ENCODE measurements at places on chromosomes 2 and 18.

DNA sequence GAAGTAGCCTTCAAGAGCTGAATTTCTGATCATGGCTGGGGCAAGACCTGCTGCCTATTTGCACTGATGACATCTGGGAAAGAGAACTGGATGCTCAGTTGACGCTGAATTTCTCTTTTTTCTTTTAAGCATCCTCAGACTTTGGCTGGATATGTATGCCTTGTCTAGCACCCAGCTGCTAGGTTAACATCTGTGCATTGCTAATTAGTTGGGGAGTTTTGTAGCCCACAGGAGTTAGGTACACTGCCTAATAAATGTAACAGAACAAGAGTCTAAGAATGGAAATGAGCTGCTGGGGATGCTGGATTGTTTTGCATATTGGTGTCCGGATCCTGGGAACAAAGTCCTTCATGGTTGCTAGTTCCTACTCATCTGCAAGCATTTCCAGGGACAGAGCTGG lies 40.9 kb upstream of the STPG4 start:
- DNase-seq: no peak

DNA sequence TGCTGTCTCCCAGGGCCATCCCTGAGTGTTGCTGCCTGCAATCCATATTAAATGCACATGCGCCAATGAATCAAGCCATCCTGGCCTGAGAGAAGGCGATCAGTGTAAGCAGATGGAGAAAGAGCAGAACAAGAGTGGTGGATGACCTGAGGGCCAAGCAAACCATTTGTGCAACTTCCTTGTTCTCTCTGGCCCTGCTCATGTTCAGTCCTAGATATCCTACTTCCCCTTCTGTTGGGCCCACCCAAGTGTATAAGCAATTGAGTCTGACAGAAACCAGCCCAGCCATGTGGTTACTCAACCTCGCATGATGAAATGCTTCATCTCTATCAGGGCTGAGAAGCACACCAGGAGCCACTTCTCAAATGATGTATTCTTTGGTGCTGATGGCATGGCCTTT lies 383.1 kb upstream of the ID2 start:
- DNase-seq: no peak

DNA sequence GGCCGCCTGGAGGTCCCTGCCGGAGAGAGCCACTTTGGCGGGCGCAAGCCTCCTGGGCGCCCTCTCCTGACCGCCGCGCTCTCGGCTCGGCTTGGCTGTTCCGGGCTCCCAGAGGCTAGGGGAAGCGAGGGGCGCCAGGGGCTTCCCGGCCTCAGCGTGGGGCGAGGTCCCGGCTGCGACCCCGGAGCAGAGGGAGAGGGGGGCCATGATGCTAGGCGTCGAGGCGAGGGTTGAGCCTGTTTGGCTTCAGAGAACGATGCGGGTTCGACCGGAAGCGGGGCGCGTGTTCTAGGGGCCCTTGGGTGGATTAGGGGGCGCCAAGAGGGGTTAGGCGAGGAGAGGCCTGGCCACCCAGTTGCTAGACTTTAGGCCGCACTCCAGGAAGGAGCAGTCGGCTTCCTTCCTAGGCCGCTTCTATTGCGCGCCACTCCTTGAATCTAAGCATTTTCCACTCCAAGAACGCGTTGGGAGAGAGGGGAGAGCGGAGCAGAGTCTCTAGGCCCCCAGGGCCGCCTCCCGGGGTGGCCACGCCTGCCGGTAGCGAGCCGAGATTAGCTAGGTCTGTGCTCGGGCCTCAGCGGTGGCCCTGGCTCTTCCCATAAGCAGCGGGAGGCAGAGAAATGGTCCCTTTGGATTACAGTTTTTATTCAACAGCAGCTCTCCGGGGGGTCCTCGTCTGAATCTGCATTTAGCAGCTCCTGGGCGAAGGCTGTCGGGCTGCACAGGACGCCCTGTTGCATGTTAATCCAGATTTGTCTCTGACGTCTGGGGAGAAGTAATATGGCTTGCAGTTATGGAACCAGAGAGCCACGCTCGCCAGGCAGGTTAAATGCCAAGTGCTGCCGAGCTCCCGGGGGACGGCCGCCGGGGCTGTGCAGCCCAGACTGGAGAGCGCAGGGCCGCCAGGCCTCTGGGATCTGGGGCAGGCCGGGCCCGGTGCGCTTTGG lies 11.3 kb downstream of the MEIS1 start:
- DNase-seq: peak; percentile 92

- no peak for DNase-seq
These were observed 5.8 kb upstream of the FZD5 start for GRCh38 chr2:207775473-207775872.

GRCh38 chr18:51382081-51382480 lies 184.6 kb upstream of the MEX3C start:
- DNase-seq: no peak

DNA sequence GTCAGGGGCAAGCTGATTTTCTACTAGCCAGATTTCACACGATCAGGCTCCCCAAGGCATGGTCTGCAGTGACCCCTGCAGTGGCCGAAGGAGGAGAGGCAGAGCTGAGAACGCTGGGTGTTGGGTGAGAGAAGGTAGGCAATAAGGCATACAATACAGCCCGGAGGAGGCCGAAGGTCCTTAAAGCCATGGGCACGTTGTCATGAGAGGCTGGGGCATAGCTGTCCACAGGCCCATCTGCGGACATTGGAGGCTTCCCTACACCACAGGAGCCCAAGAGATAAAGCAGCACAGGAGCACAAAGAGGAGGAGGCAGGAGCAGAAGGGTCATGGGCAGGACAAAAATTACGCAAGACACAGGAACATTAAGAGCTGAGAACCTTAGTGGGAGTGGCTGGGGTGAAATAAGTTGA lies 16.7 kb upstream of the BZW1 start:
- DNase-seq: no peak

- no peak for DNase-seq
These were observed 90.3 kb upstream of the MAP3K20 start for GRCh38 chr2:172985139-172985892.

- DNase-seq: no peak
These were observed 14.8 kb upstream of the INHBB start for GRCh38 chr2:120330946-120331822.

- DNase-seq: no peak
These were observed 447.4 kb downstream of the EPHA4 start for GRCh38 chr2:221124532-221125240.

DNA sequence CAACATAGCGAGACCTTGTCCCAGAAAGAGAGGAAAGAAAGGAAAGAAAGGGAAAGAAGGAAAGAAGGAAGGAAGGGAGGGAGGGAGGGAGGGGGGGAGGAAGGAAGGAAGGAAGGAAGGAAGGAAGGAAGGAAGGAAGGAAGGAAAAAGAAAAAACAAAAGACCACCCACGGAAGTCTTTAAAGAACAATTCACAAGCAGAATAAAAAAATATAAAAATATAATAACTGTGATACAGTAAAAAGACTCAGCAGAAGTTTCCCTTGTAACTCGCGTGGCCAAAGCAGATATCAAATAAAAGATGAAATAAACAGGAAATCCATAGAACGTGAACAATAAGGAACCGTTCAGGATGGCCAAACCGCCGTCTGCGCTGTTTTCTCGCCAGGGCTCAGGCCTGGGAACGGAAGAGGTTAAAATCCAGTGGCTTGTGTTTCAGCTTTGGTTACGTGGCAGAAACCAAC lies 1.2 kb upstream of the SLC1A4 start:
- DNase-seq: no peak

DNA sequence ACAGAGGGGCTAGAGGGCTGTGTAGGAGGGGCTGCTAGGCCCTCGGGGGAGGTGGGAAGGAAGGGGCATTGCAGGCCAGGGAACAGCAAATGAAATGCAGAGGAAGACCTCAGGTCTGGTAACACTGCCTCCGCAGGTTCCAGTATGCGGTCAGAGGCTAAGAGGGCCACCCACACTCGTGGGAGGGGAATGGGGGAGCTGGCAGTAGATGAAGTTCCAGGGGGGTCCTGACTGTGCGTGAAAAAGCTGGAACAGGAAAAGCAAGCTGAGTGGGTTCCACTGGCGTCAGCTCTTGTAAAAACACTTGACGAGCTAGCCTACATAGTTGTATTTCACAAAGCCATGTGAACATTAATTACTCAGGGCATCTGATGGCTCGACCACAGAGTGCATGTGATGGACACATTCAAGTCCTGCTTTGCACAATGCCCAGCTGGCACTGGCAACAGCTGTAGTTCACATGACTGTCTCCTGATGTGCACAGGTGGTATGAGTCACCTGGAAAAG lies 29.0 kb upstream of the PTPN4 start:
- DNase-seq: no peak

DNA sequence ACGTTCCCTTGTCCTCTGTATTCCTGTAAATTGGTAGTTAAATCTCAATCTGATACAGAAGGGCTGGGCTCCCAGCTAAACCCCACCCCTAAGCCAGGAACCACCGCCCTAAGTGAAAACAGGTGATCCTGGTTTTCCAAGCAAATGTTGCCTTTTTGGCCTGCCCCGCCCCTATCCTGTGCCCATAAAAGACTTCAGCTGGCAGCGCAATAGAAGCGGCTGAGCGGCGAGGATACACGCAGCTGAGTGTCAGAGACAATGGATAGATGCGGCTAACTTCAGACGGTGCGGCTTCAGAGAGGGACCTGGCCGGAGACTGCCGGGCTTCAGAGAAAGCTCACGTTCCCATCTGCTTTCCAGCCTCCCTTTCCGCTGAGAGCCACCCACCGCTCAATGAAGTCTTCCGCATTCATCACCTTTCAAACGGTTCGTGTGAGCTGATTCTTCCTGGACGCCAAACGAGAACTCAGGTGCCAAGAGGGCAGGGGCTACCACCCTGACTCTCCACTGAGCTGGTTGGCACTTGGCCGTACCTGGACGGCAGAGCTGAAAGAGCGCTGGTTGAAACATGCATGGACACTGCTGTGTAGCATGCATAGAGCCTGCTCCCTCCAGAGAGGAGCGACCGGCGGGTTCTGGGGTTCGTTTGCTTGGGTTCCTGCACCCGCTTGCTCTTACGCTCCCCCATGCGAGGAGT lies 49.5 kb upstream of the POLE4 start:
- DNase-seq: no peak

DNA sequence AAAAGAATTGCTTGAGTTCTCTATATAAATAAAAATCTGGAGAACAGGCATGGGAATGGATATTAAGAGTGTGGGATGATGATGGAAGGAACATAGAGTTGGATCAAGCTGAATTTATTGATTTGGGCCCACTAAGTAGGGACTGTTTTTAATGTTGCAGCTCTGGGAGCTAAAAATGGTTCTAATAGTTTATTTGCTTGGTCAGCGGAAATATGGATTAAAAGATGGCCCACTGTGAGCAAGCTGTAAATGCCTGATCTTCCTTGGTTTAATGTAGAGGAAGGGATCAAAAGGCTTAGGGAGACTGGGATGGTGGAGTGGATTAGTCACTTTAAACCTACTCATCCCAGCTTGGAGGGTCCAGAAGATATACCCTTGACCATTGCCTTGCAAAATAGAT lies 429.4 kb upstream of the NXPH2 start:
- DNase-seq: no peak

GRCh38 chr18:42092848-42093247 lies 137.8 kb downstream of the PIK3C3 start:
- no peak for DNase-seq

DNA sequence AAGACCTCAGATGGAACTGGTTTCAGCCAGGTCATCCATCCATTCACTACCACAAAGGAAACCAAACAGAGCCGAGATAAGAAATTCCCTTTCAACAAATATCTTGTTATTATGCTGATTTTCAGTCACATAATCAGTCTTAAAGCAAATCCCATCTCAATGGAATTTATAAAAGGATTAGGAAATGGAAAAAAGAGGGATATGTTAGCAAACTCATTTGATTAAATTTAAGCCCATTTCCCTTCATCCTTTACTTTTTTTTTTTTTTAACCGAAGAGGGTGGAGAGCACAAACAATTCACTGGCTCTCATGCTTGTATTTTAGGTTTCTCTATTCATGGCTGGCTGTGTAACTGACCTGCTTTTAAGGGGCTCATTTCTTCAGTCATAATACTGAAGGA lies 109.0 kb upstream of the GATA6 start:
- DNase-seq: no peak

- DNase-seq: no peak
These were observed 119.7 kb upstream of the KLF7 start for GRCh38 chr2:207285473-207285815.

DNA sequence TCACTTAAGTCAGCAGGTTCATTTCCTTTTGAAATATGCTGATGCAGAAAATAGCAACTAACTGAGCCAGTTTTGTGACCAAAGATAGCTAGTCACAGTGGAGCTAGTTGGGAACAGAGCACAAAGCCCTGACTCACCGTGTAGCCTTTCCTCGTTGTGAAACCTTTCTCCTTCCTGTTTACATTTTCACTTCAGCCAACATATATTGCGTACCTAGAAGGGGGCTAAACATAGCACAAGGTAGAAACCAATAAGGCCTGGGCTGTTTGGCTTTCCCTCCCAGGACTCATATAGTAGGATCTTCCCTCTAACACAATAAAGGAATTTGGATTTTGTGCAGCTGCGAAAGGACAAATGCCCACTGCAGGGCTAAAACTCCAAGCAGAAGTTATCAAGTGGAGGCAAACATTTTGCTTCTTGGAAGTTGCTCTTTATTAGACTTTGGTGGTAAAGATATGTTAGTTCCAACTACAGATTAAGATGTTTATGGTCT lies 24.5 kb upstream of the LPIN2 start:
- no peak for DNase-seq

GRCh38 chr2:153604133-153604532 lies 125.6 kb upstream of the RPRM start:
- DNase-seq: no peak

Measured in retina (tissue), 1 donor.